Muscle of leg (tissue), 16 donors: ENCODE measurements at places on chromosomes 6 and 20. TPM values are rescaled to one million over a fixed set of nuclear protein-coding genes. Genes with fewer than 3 reads are reported as not detected.
A peak's percentile ranks its signal among the peaks of the same experiment; 100 is the strongest.

Gene CD40
- total RNA-seq: 6.0 TPM

GRCh38 chr6:151078655-151079054 is 161.1 kb upstream of the AKAP12 start:
- no peak overlapping the region for H3K4me3 ChIP-seq
- no peaks in the 10 kb centered on the region for H3K36me3 ChIP-seq
- no peak for DNase-seq
- H3K4me1 ChIP-seq: peaks cover 6% of the 10 kb centered on the region
- no peak overlapping the region for H3K27ac ChIP-seq

Gene SIRPD
- total RNA-seq: not detected

- no peaks in the 10 kb centered on the region for H3K27me3 ChIP-seq
- no peak overlapping the region for H3K4me3 ChIP-seq
- peak overlapping the region; percentile 7 for H3K27ac ChIP-seq
Observed at GRCh38 chr6:158900663-158901312, 81.6 kb upstream of the EZR start.

DNA sequence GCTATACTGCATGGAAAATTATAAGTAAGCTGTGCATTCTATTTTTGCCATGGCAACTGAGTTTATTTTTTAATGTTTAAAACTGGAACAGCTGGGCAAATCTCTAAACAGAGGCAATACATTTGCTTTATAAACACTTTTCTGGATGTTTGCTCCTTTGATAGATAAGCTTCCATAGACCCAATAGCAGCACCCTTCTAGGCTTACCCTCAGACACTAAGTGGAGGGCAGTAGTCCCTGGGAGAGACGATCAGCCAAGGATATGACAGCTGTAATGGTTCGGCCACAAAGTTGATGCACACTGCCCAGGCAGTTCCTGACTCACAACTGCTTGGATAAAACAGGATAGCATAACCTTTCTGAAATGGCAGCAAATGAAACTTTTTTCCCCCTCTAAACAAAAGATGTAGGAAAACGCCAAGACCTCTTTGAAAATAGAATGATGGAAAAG is 8.5 kb upstream of the MRPS10 start:
- peak overlapping the region; percentile 78 for H3K27ac ChIP-seq
- H3K36me3 ChIP-seq: peaks cover 31% of the 10 kb centered on the region
- peaks cover 4% of the 10 kb centered on the region for H3K4me1 ChIP-seq
- DNase-seq: peak; percentile 52
- no peak overlapping the region for H3K4me3 ChIP-seq

DNA sequence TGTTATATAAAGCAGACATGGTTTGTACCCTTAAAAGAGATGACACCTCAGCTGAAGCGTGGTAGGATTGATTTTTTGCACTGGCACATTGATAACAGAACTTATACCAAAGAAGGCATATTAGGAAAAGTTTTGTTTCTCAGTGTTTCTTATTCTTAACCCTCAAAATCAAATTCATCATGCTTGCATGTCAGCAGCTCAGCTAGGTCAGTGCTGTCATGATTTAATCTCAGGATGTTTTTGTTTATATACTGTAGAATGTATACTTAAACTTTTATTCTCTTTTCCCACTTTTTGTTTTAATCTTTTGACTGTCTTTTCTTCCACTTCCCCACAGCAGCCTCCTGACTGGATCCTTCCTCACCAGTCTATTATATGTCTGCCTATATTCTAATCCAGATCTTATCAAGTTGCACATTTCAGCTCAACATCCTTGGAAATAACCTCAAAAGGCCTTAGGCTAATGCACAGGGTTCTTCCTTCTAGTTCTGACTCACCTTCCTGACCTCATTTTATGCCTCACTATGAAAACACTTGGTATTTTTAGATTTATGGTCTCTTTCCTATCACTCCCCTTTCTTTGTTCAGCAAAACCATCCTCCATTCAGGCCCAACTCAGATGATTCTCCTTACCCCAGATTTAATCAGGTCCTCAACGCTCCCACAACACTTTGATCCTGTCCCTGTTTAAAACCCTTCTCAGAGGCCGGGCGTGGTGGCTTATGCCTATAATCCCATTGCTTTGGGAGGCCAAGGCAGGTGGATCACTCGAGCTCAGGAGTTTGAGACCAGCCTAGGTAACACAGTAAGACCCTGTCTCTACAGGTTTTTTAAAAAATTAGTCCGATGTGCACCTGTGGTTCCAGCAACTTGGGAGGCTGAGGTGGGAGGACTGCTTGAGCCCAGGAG is 7.2 kb downstream of the HEBP2 start:
- peaks cover 64% of the 10 kb centered on the region for H3K36me3 ChIP-seq
- H3K27me3 ChIP-seq: no peaks in the 10 kb centered on the region
- H3K27ac ChIP-seq: no peak overlapping the region
- no peak for DNase-seq
